Activated CD4-positive, alpha-beta memory T cell treated with anti-CD3 and anti-CD28 coated beads for 36 hours (primary cell): ENCODE measurements at places on chromosomes 11 and 22.
A peak's percentile ranks its signal among the peaks of the same experiment; 100 is the strongest.

- H3K27me3 ChIP-seq = peaks cover 3% of the 10 kb centered on the region
- H3K36me3 ChIP-seq = no peaks in the 10 kb centered on the region
- no peak overlapping the region for H3K4me3 ChIP-seq
- no peak for DNase-seq
These were observed 380.5 kb downstream of the TENM4 start for GRCh38 chr11:79060081-79060953.

DNA sequence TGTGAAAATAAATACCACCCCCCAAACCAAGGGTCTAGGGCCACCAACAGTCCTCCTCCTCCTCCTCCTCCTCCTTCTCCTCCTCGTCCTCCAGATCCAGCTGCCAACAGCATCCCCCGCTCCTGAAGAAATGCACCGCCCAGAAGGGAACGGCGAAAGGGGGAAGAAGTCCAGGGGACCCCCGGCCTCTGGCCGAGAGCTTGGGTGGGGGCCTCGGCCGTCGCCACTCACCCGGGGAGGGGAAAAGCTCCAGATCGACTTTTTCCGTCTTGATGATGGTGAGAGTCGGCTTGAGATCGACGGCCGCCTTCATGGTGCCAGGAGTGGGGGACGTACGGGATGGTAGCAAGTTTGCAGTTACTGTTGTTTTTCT lies 65.7 kb downstream of the ETS1 start:
- no peaks in the 10 kb centered on the region for H3K27me3 ChIP-seq
- peak; percentile 42 for DNase-seq
- H3K4me3 ChIP-seq = peak overlapping the region; percentile 97
- H3K27ac ChIP-seq = peak overlapping the region; percentile 96

DNA sequence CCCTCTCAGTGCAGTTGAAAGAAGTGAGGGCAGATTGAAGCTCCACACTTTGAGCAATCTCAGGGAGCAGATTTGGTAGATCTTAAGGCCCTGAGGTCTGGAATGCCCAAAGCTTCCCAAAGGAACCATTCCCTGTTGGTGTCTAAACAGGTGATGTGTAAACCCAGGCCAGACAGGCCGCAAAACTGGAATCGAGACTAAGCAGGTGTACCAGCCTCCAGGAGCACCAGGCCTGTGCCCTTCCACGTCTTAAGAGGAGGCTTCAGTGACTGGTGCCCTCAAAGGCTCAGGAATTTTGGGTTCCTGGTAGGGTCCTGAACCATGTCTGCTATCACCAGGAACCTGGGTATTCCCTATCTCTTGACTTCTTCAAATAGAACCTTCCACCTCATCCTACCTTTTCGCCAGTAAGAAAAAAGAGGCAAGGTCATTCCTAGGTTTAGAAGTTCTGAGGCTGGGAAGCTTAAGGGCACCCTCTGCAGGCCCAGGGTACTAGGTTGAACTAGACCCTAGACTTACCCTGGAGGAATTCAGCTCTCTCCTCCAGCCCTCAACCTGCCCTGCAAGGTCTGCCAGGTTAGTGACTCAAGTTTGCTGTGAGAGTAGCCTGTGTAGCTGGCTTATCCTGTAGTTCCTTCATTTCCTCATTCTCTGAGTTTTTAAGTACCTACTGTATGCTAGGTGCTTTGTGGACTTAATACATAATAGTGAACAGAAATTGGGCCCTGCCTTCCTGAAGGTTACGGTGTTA lies 100.0 kb upstream of the NNMT start:
- no peak overlapping the region for H3K4me3 ChIP-seq
- no peak overlapping the region for H3K27ac ChIP-seq
- H3K27me3 ChIP-seq = no peaks in the 10 kb centered on the region
- DNase-seq = peak; percentile 18
- H3K4me1 ChIP-seq = peaks cover 4% of the 10 kb centered on the region

GRCh38 chr22:49267996-49268395 lies 559.7 kb downstream of the BRD1 start:
- H3K4me1 ChIP-seq = no peaks in the 10 kb centered on the region
- H3K4me3 ChIP-seq = no peak overlapping the region
- no peak overlapping the region for H3K27ac ChIP-seq
- peaks cover 39% of the 10 kb centered on the region for H3K27me3 ChIP-seq
- no peaks in the 10 kb centered on the region for H3K36me3 ChIP-seq
- no peak for DNase-seq

DNA sequence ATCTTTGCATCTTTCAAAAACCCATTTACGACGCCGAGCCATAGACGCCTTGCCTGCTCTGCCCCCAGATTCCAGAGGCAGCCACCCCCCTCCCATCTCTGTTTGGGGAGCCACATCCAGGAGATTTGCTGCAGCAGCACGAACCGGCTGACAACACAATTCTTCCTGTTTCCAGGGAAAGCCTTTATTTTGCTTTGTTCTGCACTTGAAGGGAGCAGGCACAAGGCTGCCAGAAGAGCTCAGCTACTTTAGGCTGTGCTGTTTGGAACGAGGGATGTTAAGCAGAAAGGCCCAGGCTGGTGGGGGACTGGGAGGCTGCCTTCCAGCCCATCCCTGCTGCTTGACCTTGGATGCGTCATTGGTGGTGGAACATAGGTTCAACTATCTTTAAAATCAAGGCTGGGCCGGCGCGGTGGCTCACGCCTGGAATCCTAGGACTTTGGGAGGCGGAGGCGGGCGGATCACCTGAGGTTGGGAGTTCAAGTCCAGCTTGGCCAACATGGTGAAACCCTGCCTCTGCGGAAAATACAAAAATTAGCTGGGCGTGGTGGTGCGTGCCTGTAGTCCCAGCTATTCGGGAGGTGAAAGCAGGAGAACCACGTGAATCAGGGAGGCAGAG lies 243.9 kb downstream of the MIAT start:
- H3K36me3 ChIP-seq = peaks cover 2% of the 10 kb centered on the region
- H3K27ac ChIP-seq = no peak overlapping the region
- H3K4me3 ChIP-seq = no peak overlapping the region
- H3K27me3 ChIP-seq = peaks cover 44% of the 10 kb centered on the region

DNA sequence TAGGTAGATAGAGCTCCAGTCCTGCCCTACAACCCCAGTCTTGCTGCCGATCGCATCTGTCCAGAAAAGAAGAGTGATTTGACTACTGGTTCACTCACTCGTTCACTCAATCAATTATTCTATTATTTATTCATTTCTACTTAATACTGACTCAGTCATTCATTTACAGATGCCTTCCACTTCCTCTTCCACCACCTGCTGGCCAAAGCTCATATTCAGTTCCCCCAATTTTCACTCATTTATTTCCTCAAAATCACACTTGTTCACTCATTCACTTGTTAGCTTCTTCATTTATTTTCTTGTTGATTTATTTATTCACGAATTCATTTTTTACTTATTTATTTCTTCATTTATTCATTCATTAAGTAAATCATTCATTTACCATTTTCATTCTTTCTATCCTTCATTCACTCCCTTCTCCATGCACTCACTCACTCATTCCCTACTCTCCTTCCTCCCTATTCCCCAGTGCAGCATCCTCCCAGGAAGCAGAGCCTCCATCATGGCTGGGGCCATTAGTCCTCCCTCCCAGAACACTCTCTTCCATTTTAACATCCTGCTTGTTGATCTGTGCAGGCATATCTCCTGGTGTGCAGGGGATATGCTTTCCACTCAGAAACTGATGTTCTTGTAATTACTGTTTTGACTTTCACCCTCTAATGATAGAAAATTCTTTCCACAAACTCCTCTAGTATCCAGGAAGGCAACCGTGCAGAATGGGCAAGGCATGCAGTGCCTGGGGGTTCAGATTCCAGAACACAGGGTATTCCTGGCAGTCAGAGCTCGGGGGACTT lies 281.0 kb downstream of the TENM4 start:
- no peaks in the 10 kb centered on the region for H3K36me3 ChIP-seq
- no peak overlapping the region for H3K4me3 ChIP-seq
- H3K27ac ChIP-seq = no peak overlapping the region

GRCh38 chr11:22920939-22921565 lies 60.8 kb upstream of the CCDC179 start:
- DNase-seq = peak; percentile 14
- no peak overlapping the region for H3K27ac ChIP-seq
- H3K27me3 ChIP-seq = no peaks in the 10 kb centered on the region
- H3K4me1 ChIP-seq = peaks cover 4% of the 10 kb centered on the region
- H3K36me3 ChIP-seq = no peaks in the 10 kb centered on the region

GRCh38 chr11:126419801-126420697 lies 64.6 kb downstream of the ST3GAL4 start:
- no peak for DNase-seq
- H3K27ac ChIP-seq = no peak overlapping the region
- H3K36me3 ChIP-seq = no peaks in the 10 kb centered on the region
- H3K4me3 ChIP-seq = no peak overlapping the region
- no peaks in the 10 kb centered on the region for H3K27me3 ChIP-seq

DNA sequence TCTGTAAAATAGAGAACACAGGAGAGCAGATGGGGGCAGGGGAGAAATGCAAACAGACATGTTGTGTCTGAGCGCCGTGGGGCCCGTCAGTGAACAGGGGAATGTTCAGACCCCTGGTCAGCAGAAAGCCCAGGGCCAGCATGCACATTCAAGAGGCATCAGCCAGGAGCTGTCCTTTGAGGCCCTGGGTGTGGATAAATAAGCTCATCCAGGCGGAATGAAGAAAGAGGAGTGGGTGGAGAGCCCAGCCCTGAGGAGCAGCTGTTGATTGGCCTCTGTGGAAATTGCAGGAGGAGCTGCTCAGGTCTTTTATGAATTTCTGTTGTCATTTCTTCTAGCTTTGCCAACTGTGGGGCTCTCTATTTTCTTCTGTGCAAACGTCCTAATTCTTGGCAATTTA lies 49.7 kb upstream of the CECR2 start:
- no peaks in the 10 kb centered on the region for H3K27me3 ChIP-seq
- no peak for DNase-seq
- H3K4me3 ChIP-seq = no peak overlapping the region
- no peak overlapping the region for H3K27ac ChIP-seq
- H3K36me3 ChIP-seq = no peaks in the 10 kb centered on the region

GRCh38 chr11:130163346-130164220 lies 4.0 kb downstream of the ST14 start:
- peaks cover 52% of the 10 kb centered on the region for H3K27me3 ChIP-seq
- H3K4me3 ChIP-seq = no peak overlapping the region
- H3K4me1 ChIP-seq = peaks cover 11% of the 10 kb centered on the region
- no peaks in the 10 kb centered on the region for H3K36me3 ChIP-seq
- no peak overlapping the region for H3K27ac ChIP-seq
- no peak for DNase-seq

- H3K36me3 ChIP-seq = no peaks in the 10 kb centered on the region
- no peaks in the 10 kb centered on the region for H3K27me3 ChIP-seq
- H3K4me3 ChIP-seq = no peak overlapping the region
- H3K4me1 ChIP-seq = peaks cover 11% of the 10 kb centered on the region
- no peak for DNase-seq
These were observed 6.7 kb downstream of the CAPN5 start for GRCh38 chr11:77073328-77074001.

- no peak overlapping the region for H3K4me3 ChIP-seq
- H3K4me1 ChIP-seq = peaks cover 2% of the 10 kb centered on the region
- no peaks in the 10 kb centered on the region for H3K36me3 ChIP-seq
- no peak for DNase-seq
- no peak overlapping the region for H3K27ac ChIP-seq
- peaks cover 6% of the 10 kb centered on the region for H3K27me3 ChIP-seq
These were observed 85.0 kb upstream of the SEPTIN5 start for GRCh38 chr22:19629331-19629719.

DNA sequence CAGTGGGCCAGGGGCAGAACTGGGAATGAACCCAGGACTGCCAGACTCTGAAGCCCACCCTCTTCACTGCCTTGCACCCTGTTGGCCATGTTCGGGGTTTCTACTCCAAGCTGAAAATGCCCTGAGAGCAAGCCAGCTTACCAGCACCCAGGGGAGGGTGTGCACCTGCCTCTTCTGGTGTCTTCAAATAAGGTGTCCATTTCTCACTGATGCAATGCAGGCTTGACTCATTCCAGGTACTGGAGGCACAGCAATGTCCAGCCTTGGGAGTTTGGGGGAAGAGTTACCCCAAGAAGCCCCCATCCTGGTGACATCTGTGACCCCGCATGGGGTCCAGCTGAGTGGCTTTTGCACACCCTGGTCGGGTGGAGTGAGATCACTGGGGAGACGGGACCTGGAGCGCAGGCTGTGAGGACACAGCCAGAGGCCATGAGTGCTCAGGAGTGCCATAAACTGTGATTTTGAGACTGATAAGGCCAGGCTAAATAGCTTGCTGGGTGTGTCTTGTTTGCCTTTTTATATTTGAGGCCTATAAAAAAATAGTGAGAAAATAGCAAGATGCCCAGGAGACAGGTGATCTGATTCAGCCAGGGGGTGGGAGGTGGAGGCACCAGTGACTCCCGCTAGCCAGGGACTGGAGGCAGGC lies 4.6 kb upstream of the CERK start:
- H3K27ac ChIP-seq = no peak overlapping the region
- no peak overlapping the region for H3K4me3 ChIP-seq
- peaks cover 4% of the 10 kb centered on the region for H3K36me3 ChIP-seq
- DNase-seq = no peak
- H3K4me1 ChIP-seq = peaks cover 6% of the 10 kb centered on the region
- no peaks in the 10 kb centered on the region for H3K27me3 ChIP-seq

DNA sequence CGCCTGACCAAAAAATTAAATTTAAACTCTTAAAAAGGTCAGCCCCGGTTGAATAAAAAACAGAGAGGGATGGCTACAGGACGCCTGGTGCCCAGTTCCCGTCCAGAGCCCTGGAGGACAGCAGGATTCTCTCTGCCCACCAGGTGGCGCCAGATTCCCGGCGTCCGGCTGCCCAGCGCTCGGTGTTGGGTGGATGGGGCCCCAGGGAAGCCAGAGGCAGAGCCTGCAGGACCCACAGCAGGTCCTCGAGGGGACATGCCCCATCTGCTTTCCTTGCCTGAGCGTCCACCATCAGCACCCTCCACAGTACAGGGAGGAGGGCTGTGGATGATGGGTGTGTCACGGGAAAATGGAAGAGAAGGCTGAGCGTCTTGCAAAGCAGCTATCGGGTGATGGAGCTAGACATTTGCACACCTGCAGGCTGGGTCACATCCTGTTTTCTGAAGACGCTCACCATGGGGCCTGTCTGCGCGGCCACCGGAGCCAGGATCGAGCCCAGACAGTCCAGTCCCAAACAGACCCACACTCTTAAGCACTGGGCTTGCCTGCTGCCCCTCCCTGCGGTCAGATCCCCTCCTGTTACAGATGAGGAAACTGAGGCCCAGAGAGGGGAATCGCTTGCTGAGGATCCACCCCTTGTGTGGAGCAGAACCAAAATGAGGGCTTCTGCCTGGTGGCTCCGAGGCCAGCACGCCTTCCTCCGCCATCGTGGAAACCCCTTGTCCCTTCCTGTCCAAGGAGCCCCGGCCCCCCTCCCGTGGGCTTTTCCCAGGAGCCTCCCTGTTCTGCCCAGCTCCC lies 18.5 kb upstream of the CBX7 start:
- H3K27ac ChIP-seq = peak overlapping the region; percentile 43
- peak overlapping the region; percentile 37 for H3K4me3 ChIP-seq
- H3K36me3 ChIP-seq = no peaks in the 10 kb centered on the region
- DNase-seq = peak; percentile 91
